GM13976 (cell line): ENCODE measurements at places on chromosomes 6 and 20.

GRCh38 chr20:47927385-47927851 is 142.1 kb upstream of the SULF2 start:
- DNase-seq = no peak

- no peak for DNase-seq
These were observed 16.6 kb downstream of the CD40 start for GRCh38 chr20:46134716-46135115.

DNA sequence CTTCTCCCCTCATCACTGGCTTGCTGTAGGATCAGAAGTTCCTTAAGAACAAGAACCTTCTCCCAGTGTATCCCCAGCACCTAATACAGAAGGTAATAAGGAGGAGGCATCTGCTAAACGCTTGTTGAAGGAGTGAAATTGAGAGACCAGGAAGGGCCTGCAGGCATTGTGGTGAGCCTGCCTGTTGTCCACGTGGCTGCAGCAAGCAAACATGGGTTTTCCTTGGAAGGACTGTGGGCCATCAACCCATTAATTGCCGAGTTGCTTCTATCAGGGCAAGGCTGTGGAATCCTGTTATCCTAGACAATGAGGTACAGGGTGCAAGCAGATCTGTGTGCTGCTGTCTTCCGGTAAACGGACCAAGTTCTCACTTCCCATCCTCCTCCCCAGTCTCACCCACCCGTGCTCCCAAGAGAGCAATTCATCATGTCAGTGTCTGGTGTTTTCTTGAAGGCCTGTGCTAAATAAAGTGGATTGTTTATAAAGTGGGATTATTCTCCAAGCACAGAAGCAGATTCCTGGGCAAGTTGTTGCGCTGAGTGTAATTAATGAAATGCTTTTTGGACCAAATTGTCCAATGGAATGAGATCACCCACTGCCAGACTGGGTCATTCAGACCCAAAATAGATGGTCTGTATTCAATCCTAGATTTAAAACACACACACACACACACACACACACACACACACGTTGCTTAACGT is 164.6 kb upstream of the CDYL start:
- DNase-seq = no peak

GRCh38 chr6:52317841-52318581 is 33.5 kb upstream of the MCM3 start:
- peak; percentile 76 for DNase-seq

GRCh38 chr6:65052626-65053025 is 654.4 kb downstream of the EYS start:
- DNase-seq = no peak

- DNase-seq = peak; percentile 64
These were observed 1.2 kb downstream of the SLC2A4RG start for GRCh38 chr20:63740627-63741353.

DNA sequence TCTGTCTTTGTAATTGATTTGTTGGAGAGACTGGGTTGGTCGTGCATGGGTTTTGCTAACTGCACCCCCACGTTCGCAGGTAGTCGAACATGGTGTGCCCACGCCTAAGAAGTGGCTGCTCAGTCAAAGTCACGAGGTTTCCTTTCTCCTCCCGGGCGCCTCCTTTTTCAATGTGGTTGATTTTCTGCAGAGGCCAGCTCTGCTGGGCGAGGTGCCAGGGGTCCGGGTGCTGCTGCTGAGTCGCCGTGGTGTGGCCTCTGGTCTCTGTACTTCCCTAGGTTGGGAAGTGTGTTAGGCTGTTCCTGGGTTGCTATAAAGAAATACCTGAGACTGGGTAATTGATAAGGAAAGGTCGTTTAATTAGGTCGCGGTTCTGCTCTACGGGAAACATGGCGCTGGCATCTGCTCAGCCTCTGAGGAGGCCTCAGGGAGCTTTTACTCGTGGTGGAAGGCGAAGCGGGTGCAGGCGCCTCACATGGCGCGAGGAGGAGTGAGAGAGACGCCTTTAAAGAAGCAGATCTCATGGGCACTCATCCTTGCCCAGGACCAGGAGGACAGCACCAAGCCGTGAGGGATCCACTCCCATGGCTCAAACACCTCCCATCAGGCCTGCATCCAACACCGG is 14.1 kb downstream of the OSBPL2 start:
- no peak for DNase-seq

- peak; percentile 82 for DNase-seq
These were observed 30.4 kb downstream of the KCNQ2 start for GRCh38 chr20:63442100-63442493.

DNA sequence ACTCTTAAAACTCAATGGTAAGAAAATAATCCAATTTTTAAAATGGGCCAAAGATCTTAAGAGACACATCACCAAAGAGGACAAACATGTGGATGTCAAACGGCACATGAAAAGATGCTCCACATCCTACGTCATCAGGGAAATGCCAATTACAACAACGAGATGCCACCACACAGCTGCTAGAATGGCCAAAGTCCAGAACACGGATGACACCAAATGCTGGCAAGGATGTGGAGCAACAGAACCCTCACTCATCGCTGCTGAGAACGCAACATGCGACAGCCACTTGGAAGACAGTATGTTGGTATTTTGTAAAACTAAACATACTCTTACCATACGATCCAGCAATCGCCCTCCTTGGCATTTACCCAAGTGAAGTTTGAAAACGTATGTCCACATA is 132.8 kb upstream of the CDH4 start:
- DNase-seq = no peak

DNA sequence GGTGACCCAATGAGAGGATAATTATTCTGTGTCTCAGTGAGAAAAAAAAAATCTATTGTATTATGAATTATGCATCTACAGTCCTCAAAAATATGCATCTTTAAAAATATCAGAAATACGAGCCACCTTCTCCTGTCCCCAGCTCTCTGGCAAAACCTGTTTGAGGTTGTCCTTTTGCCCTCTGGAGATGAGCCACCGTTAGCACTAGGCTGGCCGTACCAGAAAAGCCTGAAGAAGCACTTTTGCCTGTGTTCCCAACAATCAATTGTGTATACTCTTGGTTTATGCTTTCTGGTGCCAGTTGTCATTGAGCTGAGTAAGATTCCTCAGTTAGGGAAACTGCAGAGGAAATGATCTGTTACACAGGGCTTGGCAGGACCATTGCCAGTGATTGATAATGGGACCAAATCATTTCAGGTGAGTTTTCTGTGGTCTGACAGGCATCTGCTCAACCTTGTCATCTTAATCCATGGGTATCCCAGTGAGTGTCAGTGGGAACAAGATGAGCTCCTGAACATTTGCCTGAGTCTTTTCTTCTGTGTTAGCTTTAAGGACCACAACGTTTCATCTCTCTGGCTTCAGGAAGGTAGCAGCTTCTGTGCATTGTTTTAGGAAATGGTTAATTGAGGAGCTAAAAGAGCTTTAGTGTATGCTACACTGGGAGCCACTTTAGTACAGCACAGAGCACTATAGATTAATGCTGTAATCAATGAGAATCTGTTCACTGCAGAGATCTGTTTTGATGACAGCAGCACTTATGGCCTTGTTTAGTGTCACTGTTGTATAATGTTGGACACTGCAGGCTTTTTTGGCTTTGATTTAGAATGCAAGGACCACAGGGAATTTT is 330.1 kb downstream of the RIMS1 start:
- DNase-seq = no peak

- DNase-seq = no peak
These were observed 77.1 kb downstream of the TMEM170B start for GRCh38 chr6:11614534-11615213.

- DNase-seq = no peak
These were observed 132.9 kb downstream of the AIG1 start for GRCh38 chr6:143193571-143194094.

DNA sequence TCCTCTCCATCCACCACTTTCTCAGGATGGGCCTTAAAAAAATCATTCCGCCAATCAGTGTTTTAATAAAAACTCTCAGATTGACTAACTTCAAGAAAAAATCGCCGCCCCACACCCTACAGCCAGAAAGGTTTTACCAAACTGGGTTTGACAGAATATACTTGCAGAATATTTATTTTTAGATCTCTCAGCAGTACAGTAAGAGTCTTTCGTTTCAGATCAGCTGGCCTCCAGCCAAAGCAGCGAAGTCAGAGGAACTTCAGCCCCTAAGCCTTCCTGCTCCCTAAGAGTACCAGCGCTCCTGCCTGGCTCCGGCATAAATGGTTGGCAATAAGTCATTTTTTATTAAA is 24.7 kb downstream of the TBC1D7 start:
- DNase-seq = peak; percentile 74

- peak; percentile 51 for DNase-seq
These were observed 66.8 kb upstream of the IYD start for GRCh38 chr6:150301846-150302519.

DNA sequence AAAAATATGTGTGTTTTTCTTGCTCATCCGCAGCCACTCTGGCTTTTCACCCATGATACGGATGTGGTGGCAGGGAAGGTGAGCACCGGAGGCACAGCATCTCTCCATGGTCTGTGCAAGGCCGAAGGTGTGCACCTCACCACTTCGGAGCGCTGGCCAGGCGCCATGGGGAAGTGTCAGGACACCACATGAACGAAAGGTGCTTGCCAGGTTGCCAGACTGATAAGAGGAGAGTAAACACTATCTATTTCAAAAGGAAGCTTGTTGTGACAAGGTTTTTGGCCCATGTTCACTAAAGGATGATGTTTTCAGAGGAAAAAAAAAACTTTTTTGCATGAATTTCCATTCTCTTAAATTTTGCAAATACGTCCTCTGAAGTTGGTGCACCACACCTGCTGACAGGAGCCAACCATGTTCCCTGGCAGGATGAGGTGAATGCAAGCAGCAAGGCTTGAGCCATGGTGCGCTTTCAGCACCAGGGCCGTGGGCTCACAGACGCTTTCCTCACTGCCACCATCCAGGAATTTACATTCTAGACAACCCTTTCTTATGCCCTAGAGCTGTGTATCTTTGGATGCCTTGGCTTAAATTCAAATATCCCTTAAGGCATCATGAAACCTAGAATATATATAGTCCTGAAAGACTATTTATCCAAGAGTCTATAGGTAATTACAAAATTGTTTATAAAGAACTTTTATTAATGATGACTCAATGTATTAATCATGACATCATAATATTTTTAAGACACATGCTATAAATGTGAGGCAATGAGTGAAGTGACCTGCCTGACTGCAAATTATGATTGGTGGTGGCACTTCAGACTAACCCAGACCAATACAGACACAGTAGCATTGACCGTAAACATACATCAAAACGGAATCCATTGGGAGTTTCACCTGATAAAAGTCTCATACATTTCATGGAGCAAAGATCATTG is 234.5 kb downstream of the TFAP2A start:
- DNase-seq = no peak

DNA sequence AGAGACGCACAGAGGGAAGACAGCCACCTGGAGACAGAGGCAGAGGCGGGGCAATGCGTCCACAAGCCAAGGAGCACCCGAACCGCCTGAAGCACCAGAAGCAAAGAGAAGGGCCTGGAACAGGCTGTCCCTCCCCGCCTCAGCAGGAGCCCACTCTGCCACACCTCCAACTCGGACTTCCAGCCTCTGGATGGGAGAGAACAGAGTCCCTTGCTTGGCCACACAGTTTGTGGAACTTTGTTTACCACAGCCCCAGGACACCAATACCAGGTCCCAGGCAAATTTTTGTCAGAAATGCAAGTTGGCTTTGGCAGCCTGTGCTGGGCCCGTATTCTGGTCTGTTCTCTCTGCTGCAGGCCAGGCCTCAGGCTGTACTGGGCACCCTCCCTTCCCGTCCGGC is 87.5 kb upstream of the RPS6KA2 start:
- no peak for DNase-seq

- no peak for DNase-seq
These were observed 242.4 kb downstream of the OGFRL1 start for GRCh38 chr6:71531006-71531405.

- DNase-seq = no peak
These were observed 49.1 kb downstream of the DAAM2 start for GRCh38 chr6:39841291-39841690.

- no peak for DNase-seq
These were observed 45.9 kb downstream of the KCNS1 start for GRCh38 chr20:45055056-45055455.

GRCh38 chr6:107114926-107115694 is at the start of gene BEND3:
TSS of gene BEND3 (minus strand) at chr6:107115515. CDS start at chr6:107099285, 16,230 bp downstream.
- DNase-seq = peak; percentile 71
